ENCODE measurements at places on chromosomes 2 and 18. TPM values are rescaled to one million over a fixed set of nuclear protein-coding genes. Genes with fewer than 3 reads are reported as not detected.

GRCh38 chr2:36451512-36451911, 95.9 kb downstream of the CRIM1 start:
- no peak for DNase-seq

DNA sequence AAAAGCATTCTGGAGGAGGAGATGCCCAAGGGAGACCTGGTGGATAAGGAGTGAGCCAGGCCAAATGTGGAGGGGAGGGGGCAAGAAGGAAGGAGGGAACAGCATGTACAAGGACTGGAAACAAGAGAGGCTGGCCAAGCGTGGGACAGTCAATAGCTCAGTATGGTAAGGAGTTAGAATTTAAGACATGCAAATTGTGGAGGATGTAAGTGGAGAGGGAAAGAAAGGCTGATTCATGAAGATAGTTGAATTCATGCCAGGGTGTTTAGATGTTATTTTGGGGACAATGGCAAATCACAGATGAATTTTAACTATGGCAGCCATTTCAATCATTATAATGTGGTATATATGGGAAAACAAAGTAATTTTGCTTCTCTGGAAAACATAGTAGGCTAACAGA, 462.3 kb downstream of the MEIS1 start:
- DNase-seq, result no peak

GRCh38 chr18:48459016-48459415, 49.8 kb upstream of the ZBTB7C start:
- no peak for DNase-seq

GRCh38 chr2:196851088-196851487, 41.9 kb upstream of the C2orf66 start:
- DNase-seq, result no peak

DNA sequence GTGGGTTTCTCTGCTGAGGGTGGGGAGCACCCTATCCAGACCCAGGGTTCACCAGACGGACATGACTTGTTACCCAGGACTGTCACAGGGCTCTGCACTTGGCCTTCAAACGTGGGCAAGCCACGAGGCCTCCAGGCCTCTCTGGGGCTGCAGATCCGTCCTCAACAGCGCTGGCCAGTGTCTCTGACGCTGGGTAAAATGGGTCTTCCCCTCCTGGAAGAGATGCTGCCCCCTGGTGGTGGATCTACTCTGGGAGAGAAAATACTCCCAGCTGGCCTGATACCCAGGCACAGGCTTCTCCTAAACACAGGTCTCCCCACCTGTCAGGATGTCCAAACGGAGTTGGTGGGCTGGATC, 3.7 kb downstream of the GPR17 start:
- peak; percentile 52 for DNase-seq

DNA sequence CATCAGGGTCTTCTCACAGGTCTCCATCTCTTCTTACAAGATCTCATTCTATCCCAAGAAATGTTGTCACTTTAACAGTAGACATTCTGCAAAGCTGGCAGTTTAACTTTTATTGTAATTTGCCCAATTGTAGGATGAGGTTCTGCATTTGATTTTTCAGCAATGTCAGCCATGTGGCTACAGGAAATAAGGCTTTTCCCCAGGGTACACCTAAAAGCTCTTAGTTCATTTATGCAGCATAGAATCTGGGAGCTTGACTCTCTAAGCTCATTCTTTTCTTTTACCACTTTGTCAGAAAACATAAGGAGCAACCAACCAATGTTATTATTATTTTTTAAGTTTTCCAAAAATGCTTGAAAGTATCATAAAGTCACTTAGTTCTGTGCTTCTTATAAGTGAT, 123.4 kb downstream of the CALCRL start:
- DNase-seq, result no peak

Gene CD207
- polyA plus RNA-seq, result 0.09 TPM

- DNase-seq, result no peak
Observed at GRCh38 chr2:215365184-215365658, 53.4 kb downstream of the ATIC start.
